Smooth muscle cell of the brain vasculature (primary cell): ENCODE measurements at places on chromosomes 3 and 15.

- no peak for DNase-seq
Observed at GRCh38 chr3:7700539-7700938, 801.1 kb upstream of the LMCD1 start.

DNA sequence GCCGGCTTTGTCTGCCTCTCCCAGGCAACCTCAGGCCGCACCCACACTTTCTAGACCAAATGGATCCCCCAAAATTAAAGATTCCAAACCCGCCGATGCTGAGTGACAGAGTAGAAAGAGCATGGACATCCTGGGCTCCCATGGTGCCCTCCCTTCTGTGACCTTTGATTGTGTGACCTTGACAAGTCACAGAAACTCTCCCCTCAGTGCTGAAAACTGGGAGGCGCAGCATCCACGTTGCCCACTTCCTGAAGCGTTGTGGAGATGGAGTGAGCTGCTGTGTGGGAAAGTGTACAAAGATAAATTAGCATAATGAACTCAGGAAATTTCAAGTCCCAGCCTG lies 74.4 kb upstream of the MFGE8 start:
- no peak for DNase-seq

- no peak for DNase-seq
Observed at GRCh38 chr3:107062787-107063186, 314.5 kb upstream of the CCDC54 start.

DNA sequence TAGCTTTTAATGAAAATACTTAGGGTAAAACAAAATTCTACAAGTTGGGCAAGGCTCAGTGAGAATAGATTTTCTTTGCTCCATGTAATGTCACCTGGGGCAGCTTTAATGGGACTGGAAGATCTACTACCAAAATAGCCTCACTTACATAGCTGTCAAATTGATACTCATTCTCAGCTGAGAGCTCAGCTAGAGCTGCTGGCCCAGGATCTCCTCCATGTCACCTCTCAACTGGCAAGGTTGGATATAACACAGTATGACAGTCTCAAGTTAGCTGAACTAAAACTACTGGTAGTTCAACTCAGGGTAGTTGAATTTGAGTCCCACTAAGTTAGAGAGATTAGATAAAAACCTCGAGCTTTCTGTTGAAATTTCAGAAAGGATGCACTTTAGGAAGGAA lies 218.5 kb upstream of the PLSCR5 start:
- DNase-seq, result no peak

- peak; percentile 52 for DNase-seq
Observed at GRCh38 chr15:58369261-58369701, 62.5 kb upstream of the LIPC start.

DNA sequence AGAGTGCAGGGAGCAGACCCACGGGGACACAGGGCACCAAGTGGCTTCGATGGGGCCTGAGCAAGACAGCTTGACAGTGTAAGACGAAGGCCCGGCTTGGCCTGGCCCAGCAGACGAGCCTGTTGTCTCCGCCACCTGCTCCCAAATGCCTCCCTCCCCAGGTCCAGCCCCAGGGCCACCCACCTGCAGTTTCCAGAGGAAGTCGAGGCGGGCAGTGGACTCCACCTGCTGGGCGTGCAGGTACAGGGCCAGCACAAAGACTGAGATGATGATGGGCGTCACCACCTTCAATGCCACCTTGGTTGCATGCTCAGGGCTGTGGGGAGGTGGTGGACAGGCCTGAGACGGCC lies 94.1 kb downstream of the SEC22A start:
- DNase-seq, result no peak

DNA sequence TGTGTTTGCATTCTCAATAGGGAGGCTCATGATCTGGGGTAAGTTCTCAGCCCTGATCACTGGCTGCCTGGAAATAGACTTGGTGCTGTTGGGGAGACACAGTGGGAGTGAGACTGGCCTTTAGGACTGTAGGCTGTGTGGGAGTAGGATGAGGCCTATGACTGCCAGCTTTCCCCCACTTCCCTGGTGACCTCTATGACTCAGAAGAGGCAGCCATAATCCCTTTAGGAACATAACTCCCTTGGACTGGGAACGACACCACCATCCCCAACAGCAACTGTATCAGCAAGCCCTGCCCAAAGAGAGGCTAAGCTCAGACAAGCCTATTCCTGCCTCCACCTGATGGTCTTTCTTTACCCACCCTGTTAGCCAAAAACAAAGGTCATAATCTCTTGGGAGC lies 91.3 kb downstream of the SUCNR1 start:
- DNase-seq, result no peak

GRCh38 chr15:31248951-31249350 lies 77.7 kb upstream of the KLF13 start:
- no peak for DNase-seq

DNA sequence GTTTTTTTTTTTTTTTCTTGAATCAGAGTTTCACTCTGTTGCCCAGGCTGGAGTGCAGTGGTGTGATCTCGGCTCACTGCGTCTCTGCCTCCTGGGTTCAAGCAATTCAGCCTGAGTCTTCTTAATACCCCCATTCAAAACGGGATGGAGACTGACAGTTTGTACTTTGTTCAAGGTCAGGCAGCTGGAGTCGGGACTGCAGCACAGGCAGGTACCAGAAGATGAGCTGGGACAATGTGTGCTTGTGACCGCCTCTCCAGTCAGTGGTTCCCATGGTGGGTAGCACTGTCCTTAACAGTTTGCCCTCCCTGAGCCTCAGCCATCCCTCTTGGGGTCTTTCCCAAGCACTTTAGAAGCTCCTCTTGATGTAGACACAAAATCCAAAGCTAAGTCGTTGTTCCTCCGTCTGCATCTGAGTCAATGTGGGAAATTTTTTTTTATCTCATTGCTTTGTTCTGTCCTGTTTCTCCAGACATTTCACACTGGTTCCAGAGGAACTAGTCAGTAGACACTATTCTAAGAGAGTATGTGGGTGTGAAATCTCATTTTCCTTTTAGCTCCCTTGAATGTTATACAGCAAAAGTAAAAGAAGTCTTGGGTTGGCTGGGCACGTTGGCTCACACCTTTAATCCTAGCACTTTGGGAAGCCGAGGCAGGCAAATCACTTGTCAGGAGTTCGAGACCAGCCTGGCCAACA lies 5.3 kb upstream of the TTLL13 start:
- DNase-seq, result no peak

- DNase-seq, result peak; percentile 67
Observed at GRCh38 chr3:58052373-58053273, 44.4 kb downstream of the FLNB start.

- no peak for DNase-seq
Observed at GRCh38 chr15:71281256-71281655, 166.0 kb downstream of the THSD4 start.

GRCh38 chr3:182248349-182248880 lies 536.7 kb downstream of the SOX2 start:
- DNase-seq, result no peak

DNA sequence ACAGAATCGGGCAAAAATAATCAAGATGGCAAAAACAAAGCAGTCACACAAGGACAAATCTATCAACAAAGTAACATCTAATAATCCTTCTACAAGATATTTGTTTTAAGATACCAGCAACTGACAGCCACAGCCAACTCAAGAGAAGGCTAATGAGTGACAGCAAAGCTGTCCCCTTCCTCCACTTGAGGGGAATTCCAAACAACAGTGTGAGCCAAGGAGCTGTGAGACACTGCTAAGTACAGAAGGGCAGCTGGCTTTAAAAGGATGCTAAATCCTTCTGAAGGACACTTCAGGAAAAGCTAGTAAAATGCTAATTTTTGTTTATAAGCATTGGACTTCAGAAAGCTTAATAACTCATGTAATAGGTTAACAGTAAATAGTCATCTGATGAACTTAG lies 120.3 kb upstream of the GOLGA8J start:
- DNase-seq, result no peak

GRCh38 chr3:127753898-127754410 lies 68.4 kb downstream of the MGLL start:
- no peak for DNase-seq

DNA sequence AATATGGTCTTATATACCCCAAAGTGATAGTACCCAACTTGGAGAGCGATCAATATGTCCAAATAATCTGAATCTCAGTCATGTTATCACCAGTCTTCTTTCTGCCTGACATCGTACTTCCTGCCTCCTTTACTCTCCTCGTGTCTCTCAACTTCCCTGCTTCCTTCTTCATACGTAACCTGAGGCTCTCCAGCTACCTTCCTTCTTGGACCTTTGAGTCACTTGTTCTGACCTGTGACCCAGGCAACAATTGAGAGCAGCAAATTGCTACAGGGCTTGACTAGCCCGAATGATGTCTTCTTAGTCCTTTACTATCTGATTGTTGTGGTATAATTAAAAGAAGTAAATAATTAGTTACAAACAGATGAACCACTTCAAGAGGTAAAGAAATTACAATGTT lies 145.9 kb upstream of the MBNL1 start:
- no peak for DNase-seq

GRCh38 chr15:63826528-63826927 lies 7.2 kb downstream of the HERC1 start:
- DNase-seq, result no peak

DNA sequence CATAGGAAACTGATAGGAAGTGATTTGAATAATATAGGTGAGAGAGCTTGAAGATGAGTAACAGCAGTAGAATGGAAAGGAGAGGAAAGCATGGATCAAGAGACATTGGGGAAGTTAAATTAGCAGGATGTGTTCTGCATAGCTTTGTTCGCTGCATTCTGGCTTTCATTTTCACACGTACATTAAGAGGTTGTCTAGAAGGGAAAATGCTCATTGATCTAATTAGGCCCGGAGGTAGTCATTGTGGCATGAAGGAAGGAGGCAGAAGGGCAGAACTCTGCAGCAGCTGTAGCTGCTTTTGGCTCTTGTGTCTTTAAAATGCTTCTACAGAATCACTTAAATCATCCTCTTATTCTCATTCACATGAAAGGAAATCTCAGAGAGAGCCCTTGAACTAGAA lies 40.3 kb downstream of the KCNAB1 start:
- no peak for DNase-seq

DNA sequence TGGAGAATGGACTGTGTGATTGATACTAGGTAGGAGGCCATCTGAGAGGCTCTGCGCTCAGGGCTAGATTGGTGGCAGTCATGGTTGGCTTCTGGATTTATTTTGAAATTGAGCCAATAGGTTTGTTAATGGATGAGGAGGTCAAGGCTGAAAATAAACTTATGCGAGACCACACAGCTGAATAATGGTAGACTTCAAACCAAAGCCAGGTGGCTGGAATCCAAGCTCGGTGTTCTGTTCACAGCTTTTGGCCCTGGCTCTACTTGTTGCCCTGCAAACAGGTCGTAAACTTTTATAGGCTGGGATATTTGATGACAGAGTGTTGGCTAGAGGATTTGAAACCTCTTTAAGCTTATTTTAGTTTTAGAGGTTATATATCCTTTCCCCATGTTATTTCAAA lies 160.4 kb downstream of the CHL1 start:
- no peak for DNase-seq

GRCh38 chr15:71596672-71597071 lies 213.7 kb upstream of the NR2E3 start:
- DNase-seq, result no peak

GRCh38 chr3:116302087-116302747 lies 143.1 kb downstream of the LSAMP start:
- no peak for DNase-seq
